ENCODE measurements at places on chromosomes 11 and 22.

GRCh38 chr11:75289511-75289760 lies 48.9 kb downstream of the TPBGL start:
- no peak for DNase-seq

DNA sequence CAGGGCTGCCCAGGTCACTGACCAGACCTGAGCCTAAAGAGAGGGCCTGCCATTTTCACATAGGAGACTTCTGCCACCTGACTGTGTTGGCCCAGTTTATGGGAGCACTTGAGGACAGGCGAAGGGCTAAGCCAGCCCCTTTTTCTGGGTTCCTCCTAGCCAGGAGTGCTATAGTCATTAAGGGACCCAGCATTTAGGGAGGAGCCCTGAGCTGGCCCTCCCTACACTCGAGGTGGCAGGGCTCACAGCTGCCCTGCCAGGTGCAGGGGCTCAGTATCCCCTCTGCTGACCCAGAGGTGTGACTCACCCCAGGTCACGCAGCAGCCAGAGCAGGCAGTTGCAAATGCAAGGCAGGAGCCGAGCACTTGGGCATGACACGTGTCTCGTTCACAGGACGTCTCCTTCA lies 86.3 kb upstream of the CRYBB3 start:
- DNase-seq, result no peak

- no peak for DNase-seq
Observed at GRCh38 chr11:125264100-125265022, 99.8 kb downstream of the PKNOX2 start.

DNA sequence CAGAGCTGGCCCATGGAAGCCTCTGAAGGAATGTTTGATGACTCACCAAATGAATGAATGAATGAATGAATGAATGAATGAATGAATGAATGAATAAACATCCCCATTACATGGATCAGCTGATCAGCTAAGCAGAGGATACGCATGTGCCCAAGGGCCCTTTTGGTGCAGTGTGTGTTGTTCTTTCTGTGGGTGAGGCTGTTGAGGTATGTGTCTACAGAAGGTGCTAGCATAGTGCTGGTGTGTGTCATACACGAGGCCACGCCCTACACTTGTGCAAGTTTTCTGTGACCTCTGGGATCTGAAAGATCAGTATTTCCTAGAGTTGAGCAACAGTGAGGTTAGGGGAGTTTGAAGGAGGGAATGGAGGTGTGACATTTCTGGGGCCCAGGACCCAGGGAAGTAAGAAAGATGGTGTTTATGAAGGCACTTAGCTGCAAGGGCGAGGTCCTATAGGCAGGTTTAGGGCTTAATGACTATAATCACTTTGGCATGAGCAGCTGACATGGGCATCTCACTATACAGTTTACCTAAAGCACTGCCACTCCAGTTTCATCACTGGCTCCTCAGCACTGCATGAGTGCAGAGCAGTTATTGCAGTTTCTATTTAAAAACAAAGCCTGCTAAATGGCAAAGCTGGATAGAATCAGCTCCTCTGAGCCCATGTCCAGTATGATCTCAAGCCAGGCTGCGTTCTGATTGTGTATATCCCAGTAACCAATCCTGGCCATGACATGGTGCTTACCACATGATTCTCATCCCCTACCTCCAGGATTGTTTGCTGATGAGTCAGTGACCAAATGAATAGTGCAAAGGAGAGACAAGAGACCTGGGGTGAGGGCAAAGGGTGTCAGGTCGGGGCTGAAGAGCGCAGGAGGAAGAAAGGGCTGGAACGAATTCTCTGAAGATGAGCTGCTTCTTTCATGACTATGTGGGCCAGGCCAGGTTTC lies 36.4 kb upstream of the E2F8 start:
- no peak for DNase-seq

- DNase-seq, result no peak
Observed at GRCh38 chr11:78295991-78296930, 107.5 kb downstream of the USP35 start.

- no peak for DNase-seq
Observed at GRCh38 chr11:47626234-47626633, 16.1 kb downstream of the MTCH2 start.

- DNase-seq, result no peak
Observed at GRCh38 chr22:19187716-19188563, 9.4 kb upstream of the SLC25A1 start.

- DNase-seq, result no peak
Observed at GRCh38 chr11:131951121-131951520, 580.7 kb downstream of the NTM start.

Data from non-pigmented ciliary epithelial cell (primary cell).